Thoracic aorta endothelial cell (primary cell): ENCODE measurements at places on chromosomes 5 and 9. TPM values are rescaled to one million over a fixed set of nuclear protein-coding genes. Genes with fewer than 3 reads are reported as not detected.

Gene SPEF2
- total RNA-seq: 1.7 and 4.1 TPM in 2 replicates

Gene IL9
- not detected in 2 replicates for total RNA-seq

Gene PCDHA9
- total RNA-seq: under 0.01 and 0.07 TPM in 2 replicates

Gene HTR1A
- not detected in 2 replicates for total RNA-seq

Gene HK3
- total RNA-seq: not detected in 2 replicates

Gene ARHGEF39
- 1.5 and 4.2 TPM in 2 replicates for total RNA-seq

Gene PDCD1LG2
- 16.1 and 22.1 TPM in 2 replicates for total RNA-seq
